ENCODE measurements at places on chromosomes 5 and 9. TPM values are rescaled to one million over a fixed set of nuclear protein-coding genes. Genes with fewer than 3 reads are reported as not detected.

FOXD4L5 gene
- total RNA-seq, result not detected

SPOCK1 gene
- total RNA-seq, result 55.3 TPM

MEIKIN gene
- not detected for total RNA-seq

GRCh38 chr5:160254706-160255105 is 25.4 kb downstream of the FABP6 start:
- no peak overlapping the region for H3K27ac ChIP-seq
- H3K27me3 ChIP-seq, result no peaks in the 10 kb centered on the region
- H3K4me1 ChIP-seq, result no peaks in the 10 kb centered on the region

GRCh38 chr5:170336065-170336464 is 38.5 kb upstream of the LCP2 start:
- no peak overlapping the region for H3K4me3 ChIP-seq
- no peak for DNase-seq
- H3K4me1 ChIP-seq, result no peaks in the 10 kb centered on the region
- H3K27me3 ChIP-seq, result no peaks in the 10 kb centered on the region
- H3K36me3 ChIP-seq, result no peaks in the 10 kb centered on the region

DNA sequence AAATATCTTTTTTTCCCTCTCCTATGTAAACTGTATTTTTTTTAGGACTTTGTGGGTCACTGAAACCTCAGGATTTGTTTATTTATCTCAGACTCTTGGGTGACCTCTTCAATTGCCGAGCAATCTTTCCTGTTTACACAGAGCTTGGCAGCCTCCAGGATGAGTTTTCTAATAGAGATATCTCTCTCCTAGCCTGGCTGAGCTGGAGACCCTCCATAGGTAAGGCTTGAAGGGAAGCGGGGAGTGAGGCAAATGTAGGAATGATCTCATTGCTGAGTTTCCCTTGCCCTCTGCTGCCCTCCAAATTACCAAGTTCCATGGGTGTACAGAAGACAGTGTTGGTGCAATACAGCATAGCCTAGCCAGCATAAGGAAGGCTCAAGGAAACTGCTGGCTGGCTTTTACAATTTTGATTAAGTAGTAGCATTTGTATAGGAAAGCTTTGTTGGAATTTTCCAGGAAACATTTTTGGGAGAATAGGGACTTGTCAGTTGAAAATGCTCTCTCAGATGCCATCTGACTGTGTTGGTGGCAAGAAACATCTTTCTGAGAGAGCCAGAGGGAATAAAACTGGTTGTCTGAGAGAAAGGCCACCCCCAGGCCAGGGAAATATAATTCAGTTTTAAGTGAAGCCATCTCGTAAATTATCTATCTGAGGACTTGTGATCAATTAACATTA is 116.0 kb downstream of the NMUR2 start:
- no peak overlapping the region for H3K4me3 ChIP-seq
- no peaks in the 10 kb centered on the region for H3K36me3 ChIP-seq

DNA sequence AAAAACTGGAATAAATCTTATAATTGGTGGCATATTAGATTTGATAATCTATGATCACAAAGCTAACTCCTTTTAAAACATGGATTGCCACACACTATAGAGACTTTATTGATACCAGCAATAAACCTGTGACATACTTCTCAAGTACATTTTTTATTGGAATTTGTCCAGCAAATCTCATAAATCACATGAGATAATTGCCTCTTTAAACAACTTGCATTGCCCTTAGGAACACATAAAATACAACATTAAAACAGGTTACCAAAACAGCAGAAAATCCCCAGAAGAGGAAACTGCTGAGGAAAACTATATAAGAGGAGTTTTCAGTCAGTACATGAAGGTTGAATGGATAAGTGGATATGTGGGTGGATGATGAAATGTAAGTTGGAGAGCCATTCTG is 124.6 kb downstream of the SNCAIP start:
- DNase-seq, result no peak
- H3K27me3 ChIP-seq, result no peaks in the 10 kb centered on the region
- H3K4me1 ChIP-seq, result no peaks in the 10 kb centered on the region
- no peak overlapping the region for H3K27ac ChIP-seq

- no peak overlapping the region for H3K4me3 ChIP-seq
- no peak for DNase-seq
- H3K27me3 ChIP-seq, result no peaks in the 10 kb centered on the region
- H3K4me1 ChIP-seq, result no peaks in the 10 kb centered on the region
- no peaks in the 10 kb centered on the region for H3K36me3 ChIP-seq
Measured at GRCh38 chr9:116279230-116279629, 125.6 kb downstream of the PAPPA start.

DNA sequence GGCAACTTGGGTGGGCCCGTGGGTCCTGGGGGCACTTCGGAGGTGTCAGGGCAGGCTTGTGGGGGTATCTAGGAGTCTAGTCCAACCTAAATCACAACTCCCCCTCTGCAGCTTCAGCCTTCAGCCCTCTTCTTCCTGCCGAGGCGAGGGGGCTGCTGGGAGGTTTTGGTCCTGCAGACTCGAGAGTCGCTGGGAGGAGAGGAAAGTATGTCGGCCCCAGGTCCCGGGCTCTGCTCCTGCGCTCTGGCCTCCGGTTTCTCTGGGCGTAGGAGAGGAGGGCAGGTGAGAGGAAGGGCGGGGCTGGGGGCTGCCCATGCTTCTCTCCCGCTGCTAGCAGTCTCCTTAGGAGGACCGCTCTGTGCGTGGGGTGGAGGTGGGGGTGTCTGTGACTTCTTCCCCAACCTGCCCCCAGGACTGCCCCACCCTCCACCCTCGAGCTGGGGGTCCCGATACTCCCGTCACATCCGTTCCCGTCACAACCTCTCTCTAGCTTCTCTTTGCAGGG is 139.8 kb upstream of the COL5A1 start:
- H3K4me1 ChIP-seq, result peaks cover 10% of the 10 kb centered on the region
- H3K36me3 ChIP-seq, result no peaks in the 10 kb centered on the region
- H3K4me3 ChIP-seq, result no peak overlapping the region
- H3K27me3 ChIP-seq, result peaks cover 15% of the 10 kb centered on the region
- peak; percentile 60 for DNase-seq
- no peak overlapping the region for H3K27ac ChIP-seq

DNA sequence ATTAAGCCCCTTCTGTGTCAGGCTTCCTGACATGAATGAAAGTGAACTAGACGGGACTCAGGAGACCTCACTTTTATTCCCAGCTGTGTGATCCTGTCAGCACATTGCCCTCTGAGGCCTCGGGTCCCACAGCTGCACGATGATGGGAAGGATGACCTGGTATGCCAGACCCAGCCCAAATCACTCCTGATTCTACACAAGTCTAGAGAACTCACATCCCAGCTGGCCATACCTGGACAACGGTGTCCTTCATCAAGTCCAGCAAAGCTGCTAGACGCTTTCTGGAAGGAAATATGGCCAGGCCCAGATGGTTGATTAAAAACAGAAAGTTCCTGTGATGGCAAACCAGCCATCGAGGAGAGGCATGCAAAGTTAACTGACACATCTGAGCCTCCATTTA is 118.0 kb upstream of the FSTL4 start:
- peak; percentile 48 for DNase-seq
- no peak overlapping the region for H3K4me3 ChIP-seq
- no peaks in the 10 kb centered on the region for H3K36me3 ChIP-seq
